ENCODE measurements at places on chromosomes 13 and 19. TPM values are rescaled to one million over a fixed set of nuclear protein-coding genes. Genes with fewer than 3 reads are reported as not detected.
A peak's percentile ranks its signal among the peaks of the same experiment; 100 is the strongest.

DNA sequence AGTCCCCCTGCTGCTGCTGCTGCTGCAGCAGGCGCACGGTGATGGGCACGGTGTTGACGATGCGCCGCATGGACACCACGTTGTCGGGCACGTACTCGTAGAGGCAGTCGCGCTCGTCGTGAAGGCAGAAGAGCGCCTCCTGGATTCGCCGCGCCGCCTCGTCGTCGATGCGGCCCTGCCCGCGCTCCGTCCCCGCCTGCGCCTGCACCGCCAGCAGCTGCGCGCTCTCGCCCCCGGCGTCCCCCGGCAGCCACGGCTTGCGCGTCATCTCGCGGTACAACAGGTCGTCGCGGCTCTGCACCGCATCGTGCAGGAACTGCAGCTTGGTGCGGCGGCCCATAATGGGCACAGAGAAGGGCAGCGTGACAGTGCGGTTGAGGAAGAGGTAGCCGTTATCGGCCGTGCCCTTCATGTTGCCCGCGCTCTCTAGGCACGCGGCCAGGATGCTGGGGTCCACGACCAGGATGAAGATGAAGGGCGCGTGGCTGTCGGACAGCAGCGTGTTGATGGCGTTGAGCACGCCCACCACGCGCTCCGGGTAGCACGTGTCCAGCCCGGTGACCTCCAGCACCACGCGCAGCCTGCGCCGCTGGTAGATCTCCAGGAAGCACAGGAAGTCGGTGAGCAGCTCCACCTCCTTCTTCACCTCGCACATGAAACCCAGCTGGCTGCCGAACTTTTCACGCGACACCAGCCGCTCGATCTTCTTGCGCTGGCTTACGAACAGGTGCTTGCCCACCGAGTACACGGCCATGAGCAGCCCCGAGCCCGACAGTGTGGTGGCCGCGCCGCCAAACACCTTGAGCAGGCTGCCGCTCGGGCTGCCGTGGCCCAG, 8.1 kb downstream of the NKPD1 start:
- DNase-seq: peak; percentile 45

GRCh38 chr13:93857126-93857525, 622.4 kb downstream of the DCT start:
- no peak for DNase-seq

DNA sequence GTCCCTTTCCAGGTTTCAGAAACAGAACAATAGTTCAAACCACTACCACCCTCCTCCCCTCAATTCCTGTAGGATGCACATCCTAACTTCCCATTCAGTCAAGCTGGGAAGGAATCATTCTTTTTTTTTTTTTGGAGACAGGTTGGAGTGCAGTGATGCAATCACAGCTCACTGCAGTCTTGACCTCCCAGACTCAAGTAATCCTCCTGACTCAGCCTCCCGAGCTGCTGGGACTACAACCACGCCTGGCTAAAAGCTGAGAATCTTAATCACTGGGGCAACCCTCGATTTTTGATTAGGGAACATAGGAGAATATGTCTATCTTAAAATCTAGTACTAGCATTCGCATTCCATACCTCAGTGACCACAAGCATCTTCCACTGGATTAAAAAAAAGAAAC, 146.2 kb downstream of the ABCC4 start:
- no peak for DNase-seq

DNA sequence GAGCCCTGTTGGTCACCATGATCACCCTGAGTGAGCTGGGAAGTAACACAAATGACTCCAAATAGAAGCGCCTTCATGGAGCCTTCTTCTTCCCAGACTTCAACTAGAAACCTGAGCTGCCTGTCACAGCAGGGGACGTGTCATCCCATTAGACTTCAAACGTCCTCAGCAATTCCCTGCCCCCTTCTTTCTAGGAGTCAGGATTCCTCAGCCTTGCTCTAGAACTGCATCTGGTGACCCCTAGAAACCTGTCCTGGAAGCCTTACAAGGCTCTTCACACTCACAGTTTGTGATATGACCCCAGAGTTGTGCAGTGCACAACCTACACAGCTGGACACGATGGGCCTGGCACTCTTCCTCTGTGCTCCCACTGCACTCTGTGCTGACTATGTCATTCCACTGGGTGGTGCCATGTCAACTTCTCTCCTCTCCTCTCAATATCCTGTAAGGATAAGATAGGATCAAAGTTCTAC, 23.6 kb upstream of the TTYH1 start:
- DNase-seq: no peak

- DNase-seq: no peak
These were observed 213.3 kb upstream of the HTR2A start for GRCh38 chr13:47110141-47110540.

DNA sequence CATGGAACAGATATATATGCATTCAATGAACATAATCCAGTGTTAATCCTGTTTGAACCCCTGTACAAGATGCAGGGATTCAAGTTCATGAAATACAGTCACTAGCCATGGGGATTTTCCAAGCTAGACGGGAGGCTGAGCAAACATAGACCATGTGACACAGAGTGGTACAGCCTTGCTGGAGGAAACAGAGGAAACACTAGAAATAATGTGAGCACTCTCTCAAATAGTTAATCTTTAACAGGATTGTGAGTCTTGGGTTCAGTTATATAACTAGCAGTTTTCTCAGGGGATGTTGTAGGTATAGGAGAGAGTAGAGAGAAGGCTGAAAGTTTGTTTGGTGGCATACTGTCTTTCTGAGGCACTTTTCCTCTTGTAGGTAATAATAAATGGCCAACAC, 13.9 kb upstream of the LGALS16 start:
- DNase-seq: peak; percentile 52

- no peak for DNase-seq
These were observed 13.2 kb downstream of the NUCB1 start for GRCh38 chr19:48913114-48913889.

The RINL gene
- 7.7 TPM for polyA plus RNA-seq

The ISYNA1 gene
- 144 TPM for polyA plus RNA-seq

The POGLUT2 gene
- 20.7 TPM for polyA plus RNA-seq

The CGB5 gene
- 0.22 TPM for polyA plus RNA-seq

The ZNF441 gene
- polyA plus RNA-seq: 6.4 TPM

Measured in hepatocyte (in vitro differentiated cells).